ENCODE measurements at places on chromosomes 4 and X.

- no peak for DNase-seq
These were observed 7.4 kb downstream of the PCDH18 start for GRCh38 chr4:137524725-137525369.

GRCh38 chrX:129875669-129876068 is 30.3 kb upstream of the UTP14A start:
- DNase-seq, result no peak

GRCh38 chr4:74018116-74018515 is 19.6 kb upstream of the CXCL5 start:
- no peak for DNase-seq

- no peak for DNase-seq
These were observed 453 bp upstream of the PBDC1 start for GRCh38 chrX:76172325-76172893.

DNA sequence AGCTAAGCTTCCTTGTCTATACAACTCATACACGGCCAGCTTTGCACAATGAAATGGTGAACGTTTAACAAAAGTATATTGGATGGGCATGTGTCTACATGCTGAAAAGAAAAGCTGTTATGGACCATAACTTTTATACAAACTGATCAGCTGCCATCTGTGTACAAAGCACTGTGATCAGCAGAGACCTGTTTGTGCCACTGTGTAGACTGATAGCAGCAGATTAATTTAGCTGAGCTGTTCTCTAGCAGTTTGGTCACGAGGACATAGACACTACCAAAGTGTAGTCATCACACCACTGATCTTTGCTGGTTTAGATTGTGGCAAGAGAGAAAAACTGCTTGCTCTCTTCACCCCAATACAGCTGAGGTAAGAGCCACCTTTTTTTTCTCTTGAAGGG is 124.5 kb downstream of the RAPGEF2 start:
- DNase-seq, result no peak

DNA sequence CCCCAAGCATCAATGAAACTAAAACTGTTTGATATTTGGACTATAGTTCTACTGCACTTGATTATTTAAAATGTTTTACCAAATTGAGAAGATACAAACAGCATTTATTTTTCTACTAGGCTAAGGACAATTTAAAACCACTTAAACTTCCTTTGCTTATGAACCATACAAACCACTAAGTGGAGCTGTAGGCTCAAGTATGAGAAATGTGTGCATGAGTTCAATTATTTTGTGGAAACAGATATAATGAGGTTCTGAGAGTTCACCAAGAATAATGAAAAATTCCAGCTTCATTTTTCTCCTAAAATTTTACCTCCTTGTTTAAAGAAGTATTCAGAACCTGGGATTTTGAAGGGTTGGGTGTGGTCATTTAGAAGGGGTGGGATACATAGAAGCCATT is 63.1 kb downstream of the SERPINA7 start:
- DNase-seq, result no peak

DNA sequence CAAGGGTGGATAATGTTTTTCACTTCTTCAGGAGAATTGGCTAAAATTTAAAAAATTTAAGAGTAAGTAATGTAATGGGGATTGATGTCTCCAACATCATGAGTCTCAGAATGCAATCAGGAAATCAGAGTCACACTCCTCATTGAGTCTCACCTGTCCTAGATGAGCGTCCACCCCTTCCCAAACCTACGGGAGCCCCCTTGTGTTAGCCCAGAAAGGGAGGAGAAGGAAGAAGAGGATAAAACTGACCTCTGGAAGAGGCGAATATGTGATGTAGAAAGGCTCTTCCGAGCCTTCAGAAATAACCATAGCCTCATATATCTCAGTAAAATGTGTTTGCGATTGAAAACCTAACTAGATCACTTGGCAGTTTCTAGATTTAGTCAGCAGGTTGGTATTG is 157.1 kb downstream of the DCLK2 start:
- DNase-seq, result no peak

DNA sequence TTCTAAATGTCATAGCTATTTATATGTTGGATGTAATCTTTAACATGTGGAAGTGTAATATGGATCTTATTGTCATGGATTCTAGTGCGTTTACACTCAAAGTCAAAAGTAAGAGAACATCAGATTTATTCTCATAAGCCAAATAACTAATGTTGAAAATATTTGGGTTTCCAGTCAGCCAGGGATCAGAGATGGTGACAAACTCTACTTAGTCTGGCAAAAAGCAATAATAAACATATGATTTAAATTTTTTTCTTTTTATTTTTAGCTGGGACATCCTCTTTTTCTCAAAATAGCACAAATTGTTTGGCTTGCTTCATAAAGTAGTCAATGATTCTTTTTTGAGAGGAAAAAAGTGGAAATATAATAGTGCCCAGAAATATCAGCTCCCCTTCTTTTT is 392.3 kb downstream of the ARHGAP24 start:
- DNase-seq, result no peak

- DNase-seq, result no peak
These were observed 112.5 kb upstream of the BMP3 start for GRCh38 chr4:80918004-80918403.

GRCh38 chr4:67160394-67160793 is 384.9 kb downstream of the CENPC start:
- DNase-seq, result no peak

- DNase-seq, result no peak
These were observed 153.2 kb upstream of the RPL34 start for GRCh38 chr4:108466936-108467902.
